ENCODE measurements at places on chromosomes 4 and X.

- DNase-seq: no peak
These were observed 3.2 kb upstream of the ADRA2C start for GRCh38 chr4:3762753-3763549.

- DNase-seq: no peak
These were observed 9.2 kb downstream of the VSIG4 start for GRCh38 chrX:66030505-66031317.

DNA sequence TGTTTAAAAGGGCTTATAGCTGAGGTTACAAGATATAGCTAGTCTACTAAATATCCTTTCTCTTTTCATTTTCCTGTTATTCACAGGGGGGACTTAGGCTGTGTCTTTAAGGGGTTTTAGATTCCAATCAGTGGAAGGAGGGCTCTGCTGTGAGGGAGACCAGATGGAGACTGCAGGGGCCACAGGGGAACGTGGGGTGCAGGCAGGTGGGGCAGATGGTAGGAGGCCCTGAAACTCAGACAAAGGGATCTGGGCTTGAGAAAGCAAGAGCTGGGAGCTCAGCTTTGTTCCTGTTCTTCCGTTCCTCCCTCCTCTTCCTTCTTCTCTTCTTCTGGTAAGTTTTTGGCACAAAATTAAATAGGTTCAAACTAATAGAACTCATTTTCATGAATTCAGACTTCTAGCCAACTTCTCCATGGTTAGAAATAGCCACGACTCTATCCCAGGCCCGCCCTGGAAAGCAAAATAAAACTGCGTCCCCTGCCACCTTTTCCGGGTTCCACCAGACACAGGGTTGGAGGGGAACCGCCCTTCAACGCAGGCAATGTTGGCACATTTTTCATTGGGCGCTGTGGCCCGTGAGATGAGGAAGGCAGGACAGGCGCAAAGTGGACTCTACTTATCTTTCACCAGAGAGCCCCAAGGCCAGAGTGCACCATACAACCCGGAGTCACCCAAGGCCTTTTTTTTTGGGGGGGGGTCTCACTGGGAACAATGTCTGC is 3.5 kb upstream of the TMSB4X start:
- DNase-seq: no peak

- no peak for DNase-seq
These were observed 872.5 kb upstream of the ADGRL3 start for GRCh38 chr4:60327651-60328050.

DNA sequence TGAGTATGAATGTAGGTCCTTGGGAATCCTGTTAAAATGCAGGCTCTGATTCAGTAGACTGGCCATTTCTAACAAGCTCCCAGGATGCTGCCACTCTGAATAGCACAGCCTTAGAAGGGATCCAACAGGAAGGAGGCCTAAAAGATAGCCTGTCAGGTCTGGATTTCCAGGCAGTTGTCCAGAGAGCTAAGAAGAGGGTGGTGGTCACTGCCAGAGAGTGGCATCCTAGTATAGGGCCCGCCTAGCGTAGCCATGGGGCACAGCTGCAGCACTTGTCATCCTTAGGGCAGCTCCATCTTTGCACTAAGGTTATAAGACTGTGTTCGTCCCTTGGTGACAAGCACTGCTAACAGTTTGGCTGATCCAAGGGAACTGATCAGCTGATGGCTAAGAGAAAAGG is 20.5 kb upstream of the NUP54 start:
- no peak for DNase-seq

GRCh38 chrX:68415316-68415715 is 18.0 kb downstream of the OPHN1 start:
- DNase-seq: no peak

GRCh38 chrX:123454712-123455431 is 270.8 kb downstream of the GRIA3 start:
- DNase-seq: no peak

Data from NCI-H2081 (cell line).